ENCODE measurements at places on chromosomes 7 and 10. TPM values are rescaled to one million over a fixed set of nuclear protein-coding genes. Genes with fewer than 3 reads are reported as not detected.

DNA sequence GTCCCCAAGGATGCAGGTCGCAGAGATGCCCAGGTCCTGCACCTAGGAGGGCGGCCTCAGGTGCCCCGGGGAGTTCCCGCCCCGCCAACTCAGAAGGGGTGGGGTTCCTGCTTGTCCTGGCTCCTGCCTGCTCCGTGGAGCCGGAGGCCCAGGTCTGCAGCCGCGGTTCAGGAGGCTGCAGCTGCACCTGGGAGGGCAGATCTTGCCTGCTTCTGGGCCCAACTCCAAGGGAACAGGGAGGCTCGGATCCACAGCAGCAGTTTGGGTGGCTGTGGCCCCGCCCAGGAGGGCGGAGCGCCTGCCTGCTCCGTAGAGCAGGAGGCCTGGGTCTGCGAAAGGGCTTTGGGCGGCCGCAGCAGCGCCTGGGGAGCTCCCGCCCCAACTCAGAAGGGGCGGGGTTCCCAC lies 108.2 kb upstream of the EGR2 start:
- H3K4me1 ChIP-seq, result no peaks in the 10 kb centered on the region
- no peaks in the 10 kb centered on the region for H3K36me3 ChIP-seq
- H3K4me3 ChIP-seq, result no peak overlapping the region
- H3K27ac ChIP-seq, result no peak overlapping the region
- H3K27me3 ChIP-seq, result no peaks in the 10 kb centered on the region
- DNase-seq, result no peak

- DNase-seq, result no peak
- no peak overlapping the region for H3K4me3 ChIP-seq
- H3K4me1 ChIP-seq, result no peaks in the 10 kb centered on the region
- no peaks in the 10 kb centered on the region for H3K27me3 ChIP-seq
- H3K36me3 ChIP-seq, result no peaks in the 10 kb centered on the region
Measured at GRCh38 chr10:53135213-53135896, 362.8 kb upstream of the MBL2 start.

Gene CALN1
- not detected for total RNA-seq

DNA sequence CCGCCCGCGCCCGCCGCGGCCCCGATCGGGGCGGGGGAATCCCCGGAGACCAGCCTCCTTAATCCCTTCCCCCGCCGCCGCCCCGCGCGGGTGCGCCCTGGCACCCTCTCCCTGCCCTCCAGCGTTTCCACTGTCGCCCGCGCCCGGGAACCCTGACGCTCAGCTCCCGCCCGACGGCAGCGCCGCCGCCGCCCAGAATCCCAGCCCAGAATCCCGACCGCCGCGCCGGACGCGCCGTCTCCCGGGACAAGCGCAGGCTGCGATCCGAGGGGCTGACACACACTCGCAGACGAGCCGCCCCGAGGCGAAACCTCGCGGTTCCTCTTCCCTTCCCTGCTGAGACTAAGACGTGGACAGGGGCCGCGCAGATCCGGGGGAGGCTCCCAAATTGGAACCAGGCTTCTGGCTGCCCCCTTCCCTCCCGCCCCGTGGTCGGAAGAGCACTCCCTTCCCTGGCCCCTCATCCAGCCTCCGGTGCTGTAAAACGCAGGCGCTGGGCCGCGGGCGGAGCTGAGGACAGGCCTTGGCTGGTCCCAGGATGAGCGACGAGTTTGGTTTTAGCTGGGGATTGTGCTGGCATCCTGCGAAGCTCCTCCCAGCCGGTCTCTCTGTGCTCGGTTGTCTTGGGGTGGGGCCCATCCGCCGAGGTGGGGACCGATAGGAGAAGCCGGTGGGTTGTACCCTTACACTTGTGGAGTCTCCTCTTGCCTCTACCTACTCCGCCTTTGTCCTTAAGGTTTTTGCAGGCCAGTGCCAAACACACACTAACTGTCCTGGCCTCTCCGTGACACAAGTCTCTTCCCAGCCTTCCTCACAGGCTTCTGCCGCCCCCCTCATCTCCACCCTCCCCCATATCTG lies 1.1 kb downstream of the MARVELD1 start:
- peaks cover 4% of the 10 kb centered on the region for H3K36me3 ChIP-seq
- peak overlapping the region; percentile 97 for H3K4me3 ChIP-seq
- DNase-seq, result no peak
- H3K27ac ChIP-seq, result peak overlapping the region; percentile 73
- H3K27me3 ChIP-seq, result peaks cover 16% of the 10 kb centered on the region
- H3K4me1 ChIP-seq, result peaks cover 14% of the 10 kb centered on the region
